ENCODE measurements at places on chromosomes 4 and X.

DNA sequence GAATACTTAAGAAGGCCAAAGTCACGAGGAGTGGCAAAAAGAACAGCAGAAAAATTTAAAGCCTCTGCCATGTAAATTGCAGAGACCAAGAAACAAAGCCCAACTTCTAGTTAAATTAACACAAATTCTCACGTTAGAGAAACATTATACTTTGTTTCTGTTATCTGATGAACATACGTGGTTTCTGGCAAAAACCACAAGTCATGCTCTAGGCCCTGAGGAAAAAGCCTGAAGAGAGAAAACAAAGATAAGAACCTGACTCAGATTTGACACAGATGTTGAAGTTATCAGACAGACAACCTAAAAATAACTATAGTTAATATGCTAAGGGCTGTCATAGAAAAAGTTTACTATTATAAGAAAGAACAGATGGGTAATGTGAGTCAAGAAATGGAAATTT lies 149.1 kb upstream of the PCDH10 start:
- DNase-seq: no peak

GRCh38 chr4:11214281-11214680 lies 214.4 kb downstream of the HS3ST1 start:
- no peak for DNase-seq

DNA sequence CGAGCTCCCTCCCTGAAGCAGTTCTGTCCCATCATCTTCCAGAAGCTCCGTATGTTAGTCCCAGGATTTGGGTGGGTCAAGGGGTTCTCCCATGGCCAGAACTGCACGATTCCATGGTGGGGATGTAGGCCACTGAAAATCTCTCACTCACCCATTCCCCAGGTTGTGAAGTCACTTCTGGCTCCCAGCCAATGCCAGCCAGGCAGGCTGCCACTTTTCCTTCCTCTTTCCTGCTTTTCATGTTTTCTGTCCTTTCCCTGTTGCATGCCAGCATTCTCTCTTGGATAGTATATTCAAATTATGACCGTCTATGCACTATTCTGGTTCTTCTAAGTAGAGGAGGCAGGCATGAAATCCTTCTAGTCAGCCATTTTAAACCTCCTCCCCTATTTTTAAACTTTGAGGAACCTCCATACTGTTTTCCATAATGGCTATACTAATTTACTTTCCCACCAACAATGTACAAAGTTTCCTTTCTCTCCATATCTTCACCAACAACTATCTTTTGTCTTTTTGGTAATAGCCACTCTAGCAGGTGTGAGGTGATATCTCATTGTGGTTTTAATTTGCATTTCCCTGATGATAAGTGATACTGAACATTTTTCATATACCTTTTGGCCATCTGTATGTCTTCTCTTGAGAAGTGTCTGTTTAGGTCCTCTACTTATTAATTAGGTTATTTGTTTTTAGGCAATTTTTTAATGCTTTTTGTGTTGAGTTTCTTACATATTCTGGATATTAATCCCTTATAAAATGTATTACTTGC lies 182.1 kb upstream of the TET2 start:
- DNase-seq: no peak

GRCh38 chr4:105569057-105569865 lies 16.8 kb downstream of the ARHGEF38 start:
- DNase-seq: no peak

DNA sequence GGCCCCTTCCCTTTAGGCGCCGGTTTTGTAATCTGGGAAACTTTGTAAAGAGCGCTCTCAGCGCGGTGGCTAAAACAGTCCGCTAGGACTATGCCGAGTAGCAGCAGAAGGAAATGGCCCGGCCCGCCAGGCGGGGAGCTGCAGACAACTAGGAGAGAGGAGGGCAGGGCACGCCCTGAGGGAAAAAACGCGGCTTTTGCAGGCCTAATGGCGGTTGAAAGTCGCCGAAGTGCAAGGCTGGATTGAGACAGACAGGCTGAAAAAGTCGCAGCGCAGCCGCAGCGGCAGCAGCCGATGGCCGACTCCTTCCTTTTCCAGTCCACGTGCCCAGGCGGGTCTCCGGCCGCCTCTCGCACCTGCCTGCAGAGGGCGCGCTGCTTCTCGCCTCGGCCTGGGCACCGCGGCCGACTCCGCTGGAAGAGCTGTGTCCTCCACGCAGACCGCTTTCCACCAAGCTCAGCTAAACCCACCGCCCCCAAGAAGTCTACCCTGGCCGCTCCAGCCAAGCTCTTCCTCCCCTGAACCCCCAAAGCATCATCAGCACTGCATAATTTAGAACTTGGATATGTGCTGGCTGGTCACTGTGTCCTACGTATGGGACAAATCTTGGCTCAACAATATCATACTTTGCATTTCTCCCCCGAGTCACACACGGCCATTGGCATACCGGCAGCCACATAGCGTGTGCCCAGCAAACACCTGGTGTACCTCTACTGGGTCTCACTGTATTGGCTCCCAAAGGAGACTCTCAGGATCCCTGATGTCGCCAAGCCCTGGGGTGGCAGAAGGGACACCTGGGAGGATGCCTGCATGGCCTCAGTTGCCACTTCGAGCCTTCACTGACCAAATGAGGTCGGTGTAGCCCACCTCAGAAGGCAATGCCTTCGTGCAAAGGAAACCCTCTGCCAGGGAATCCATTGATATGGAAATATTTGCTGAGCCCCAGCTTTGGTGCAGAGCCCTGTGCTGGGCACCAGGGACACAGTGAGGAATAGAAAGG lies 14.5 kb downstream of the SLC25A5 start:
- DNase-seq: no peak

- no peak for DNase-seq
These were observed 56.9 kb upstream of the TADA2B start for GRCh38 chr4:6986072-6986780.

- no peak for DNase-seq
These were observed 25.3 kb downstream of the SULT1B1 start for GRCh38 chr4:69735119-69735518.

DNA sequence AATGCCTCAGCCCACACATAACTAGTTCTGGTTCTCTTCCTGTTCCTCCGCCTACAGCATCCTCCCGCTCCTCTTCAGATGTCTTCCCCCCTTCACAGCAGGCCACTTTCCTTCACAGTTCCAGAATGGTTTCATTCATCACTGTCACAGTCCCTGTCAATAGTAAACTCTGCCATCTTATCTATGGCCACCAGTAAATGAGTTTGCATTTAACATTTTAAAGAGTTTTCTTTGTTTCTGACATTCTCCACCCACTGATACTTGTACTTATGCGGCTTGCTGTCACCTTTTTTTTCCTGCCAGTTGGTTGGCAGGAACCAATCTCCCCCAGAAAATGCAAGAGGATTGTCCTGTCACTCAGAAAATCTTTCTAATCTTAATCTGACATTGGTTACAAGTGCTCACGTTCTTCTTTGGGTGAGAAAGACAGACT lies 114.1 kb downstream of the GLUD2 start:
- no peak for DNase-seq

DNA sequence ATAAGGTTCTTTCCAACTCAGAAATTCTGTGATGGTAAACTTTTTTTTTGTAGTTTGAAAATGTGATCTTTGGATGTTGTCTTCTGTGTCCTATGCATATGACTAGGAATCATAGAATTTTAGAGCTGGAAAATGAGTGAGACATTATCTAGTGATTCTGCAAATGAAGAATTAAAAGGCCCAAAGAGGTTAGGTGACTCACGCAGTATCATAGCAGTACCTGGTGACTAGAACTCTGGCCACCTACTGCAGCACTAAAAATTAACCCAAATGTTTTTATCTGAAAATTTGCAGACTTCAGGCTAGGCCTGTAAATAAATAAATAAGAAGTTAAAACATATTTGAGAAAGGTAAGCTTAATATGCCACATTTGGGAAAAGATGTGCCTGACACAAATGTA lies 52.8 kb downstream of the NFKB1 start:
- DNase-seq: no peak

DNA sequence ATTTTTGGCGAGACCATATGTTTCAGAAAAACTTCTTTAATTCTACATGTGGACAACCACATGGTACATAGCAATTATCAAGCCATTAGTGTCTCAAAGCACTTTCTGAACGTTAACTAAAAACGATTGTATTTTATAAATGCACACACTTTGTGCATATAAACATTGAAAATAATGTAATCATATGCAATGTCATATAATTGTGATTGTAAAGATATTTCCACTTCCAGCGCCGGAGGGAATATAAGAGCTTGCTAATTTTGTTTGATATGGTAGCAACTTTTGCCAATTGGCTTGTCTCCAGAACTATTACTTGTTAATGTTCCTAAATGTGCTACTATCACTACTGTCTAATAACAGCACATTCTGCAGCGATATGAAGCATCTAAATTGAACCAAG lies 162.3 kb upstream of the SMIM31 start:
- no peak for DNase-seq

GRCh38 chrX:123155327-123155726 lies 28.8 kb upstream of the GRIA3 start:
- DNase-seq: no peak

DNA sequence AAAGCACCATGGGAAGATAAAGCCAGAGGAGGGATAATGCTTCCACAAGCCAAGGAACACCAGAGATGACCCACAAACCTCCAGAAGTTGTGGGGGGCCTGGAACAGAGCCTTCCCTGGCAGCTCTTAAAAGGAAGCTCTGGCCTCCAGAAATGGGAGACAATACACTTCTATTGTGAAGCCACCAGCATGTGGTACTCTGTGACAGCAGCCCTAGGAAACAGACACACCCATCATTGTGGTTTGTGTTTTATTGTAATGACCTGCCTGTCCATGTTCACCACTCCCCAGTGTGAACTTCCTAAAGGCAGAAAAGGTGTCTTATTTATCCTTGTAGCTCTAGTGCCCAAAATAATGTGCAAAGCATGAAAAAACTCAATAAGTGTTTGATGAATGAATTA lies 264.1 kb upstream of the GATB start:
- DNase-seq: no peak

DNA sequence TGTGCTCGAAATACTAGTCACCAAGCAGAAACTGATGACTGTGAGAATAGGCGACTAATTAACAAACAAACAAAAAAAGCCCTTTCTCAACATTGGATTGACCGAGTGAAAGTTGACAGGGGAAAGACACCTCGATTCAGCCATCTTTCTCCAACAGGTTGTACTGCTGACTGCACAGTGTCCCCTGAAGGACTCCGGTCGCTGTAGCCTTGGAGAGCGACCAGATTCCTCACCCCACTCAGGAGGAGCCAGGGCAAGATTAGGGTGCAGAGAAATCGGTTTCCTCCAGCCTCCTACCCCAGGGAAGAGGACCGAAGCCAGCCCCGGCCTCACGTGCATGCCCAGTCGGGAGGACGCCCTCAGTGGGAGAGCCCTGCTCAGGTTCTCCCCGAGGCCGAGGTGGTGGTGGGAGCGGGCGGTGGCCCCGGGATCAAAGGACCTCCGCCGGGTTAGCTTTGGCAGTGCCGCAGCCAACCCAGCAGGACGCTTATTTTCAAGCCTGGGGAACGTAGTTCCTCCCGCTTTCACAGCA lies 1.1 kb upstream of the RAP1GDS1 start:
- peak; percentile 5 for DNase-seq

- no peak for DNase-seq
These were observed 186.7 kb upstream of the NOCT start for GRCh38 chr4:138828926-138829325.

DNA sequence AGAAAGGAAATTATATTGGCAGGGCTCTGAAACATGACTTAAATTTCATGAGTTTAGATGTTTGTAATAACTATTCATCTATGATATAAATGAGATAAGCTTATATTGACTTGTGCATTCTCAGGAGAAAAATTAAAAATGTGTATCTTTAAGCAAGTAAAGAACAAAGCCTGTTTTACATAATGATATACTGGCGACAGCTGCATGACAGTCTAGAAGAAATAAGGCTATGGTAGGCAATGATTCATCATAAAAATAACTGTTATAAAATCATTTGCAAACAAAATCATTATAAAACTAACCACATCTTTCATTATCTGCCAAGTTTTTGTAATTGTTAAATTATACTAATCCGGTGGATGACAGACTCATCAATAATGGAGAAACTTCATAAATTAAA lies 188.1 kb downstream of the ADAM29 start:
- no peak for DNase-seq

GRCh38 chrX:150225266-150225665 lies 137.9 kb upstream of the MAMLD1 start:
- no peak for DNase-seq

- DNase-seq: no peak
These were observed 30.2 kb upstream of the FAM9C start for GRCh38 chrX:13074297-13075262.

- no peak for DNase-seq
These were observed 21.9 kb downstream of the BMP3 start for GRCh38 chr4:81052119-81053068.

DNA sequence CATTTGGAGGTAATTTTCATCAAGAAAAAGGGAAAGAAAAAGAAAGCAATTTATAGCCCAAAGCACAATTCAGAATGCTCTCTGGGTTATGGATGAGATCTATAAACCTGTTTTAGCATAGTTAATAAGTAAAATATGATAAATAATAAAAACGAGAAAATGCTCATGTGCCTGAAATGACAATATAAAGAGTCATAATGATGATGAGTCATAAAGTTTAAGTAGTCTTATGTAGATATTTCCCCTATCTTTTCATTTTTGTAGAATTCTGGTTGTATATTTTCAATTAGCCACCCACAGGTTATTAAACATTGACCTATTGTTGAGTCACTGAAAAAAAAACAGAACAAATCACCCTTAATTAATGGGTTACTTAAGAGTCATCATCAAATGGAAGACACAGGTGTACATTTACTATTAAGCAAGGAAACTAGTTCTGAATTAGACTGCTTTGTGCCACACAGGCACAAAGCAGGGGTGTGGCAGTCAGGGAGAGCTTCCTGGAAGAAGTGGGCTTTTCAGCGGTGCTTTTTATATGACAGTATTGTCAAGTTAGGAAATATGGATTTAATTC lies 29.3 kb downstream of the BEND4 start:
- DNase-seq: no peak

GRCh38 chrX:39493168-39493567 lies 604.6 kb downstream of the BCOR start:
- DNase-seq: no peak

- DNase-seq: no peak
These were observed 5.1 kb upstream of the CENPC start for GRCh38 chr4:67550451-67550850.

GRCh38 chrX:6024204-6024603 lies 204.5 kb downstream of the NLGN4X start:
- no peak for DNase-seq

- no peak for DNase-seq
These were observed at the start of gene HS6ST2 for GRCh38 chrX:132958091-132958703. TSS of gene HS6ST2 (minus strand) at chrX:132958629.

- DNase-seq: no peak
These were observed 1.8 kb downstream of the TBC1D25 start for GRCh38 chrX:48541140-48541814.

DNA sequence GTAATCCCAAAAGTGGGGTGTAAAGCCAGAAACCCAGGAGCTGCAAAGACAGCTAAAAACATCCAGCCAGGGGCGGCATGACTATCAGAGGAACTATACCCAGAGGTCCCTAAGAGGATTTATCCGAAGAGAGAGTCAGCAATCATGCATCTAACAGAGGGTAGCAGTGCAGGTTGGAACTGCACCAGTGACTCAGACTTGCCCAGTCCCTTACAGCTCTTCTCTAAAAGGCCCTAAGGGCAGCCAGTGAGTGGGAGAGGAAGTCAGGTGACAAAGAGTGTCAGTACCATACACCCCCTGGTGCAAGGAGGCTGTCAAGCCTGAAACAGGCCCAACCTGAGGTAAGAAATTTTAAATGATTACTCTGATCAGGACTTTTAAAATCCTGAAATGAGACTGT lies 88.1 kb downstream of the CAMK2D start:
- DNase-seq: no peak

Data from GM18507 (cell line).